Nucleus accumbens (tissue), 56 donors: ENCODE measurements at places on chromosomes 13 and 19.

DNA sequence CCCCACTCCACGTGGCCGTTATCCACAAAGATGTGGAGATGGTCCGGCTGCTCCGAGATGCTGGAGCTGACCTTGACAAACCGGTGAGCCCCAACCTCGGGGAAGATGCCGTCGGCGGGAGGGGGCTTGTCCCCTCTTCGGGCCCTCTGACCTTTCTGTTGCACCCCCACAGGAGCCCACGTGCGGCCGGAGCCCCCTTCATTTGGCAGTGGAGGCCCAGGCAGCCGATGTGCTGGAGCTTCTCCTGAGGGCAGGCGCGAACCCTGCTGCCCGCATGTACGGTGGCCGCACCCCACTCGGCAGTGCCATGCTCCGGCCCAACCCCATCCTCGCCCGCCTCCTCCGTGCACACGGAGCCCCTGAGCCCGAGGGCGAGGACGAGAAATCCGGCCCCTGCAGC is 4.8 kb downstream of the CCER2 start:
- DNase-seq = no peak

GRCh38 chr13:110559429-110559943 is 2.0 kb downstream of the RAB20 start:
- no peak for DNase-seq

GRCh38 chr19:53789708-53790678 is 34.1 kb downstream of the NLRP12 start:
- DNase-seq = no peak

- no peak for DNase-seq
Observed at GRCh38 chr13:28849441-28849840, 29.3 kb downstream of the MTUS2 start.

- DNase-seq = no peak
Observed at GRCh38 chr13:102838982-102839381, 6.8 kb upstream of the ERCC5 start.

DNA sequence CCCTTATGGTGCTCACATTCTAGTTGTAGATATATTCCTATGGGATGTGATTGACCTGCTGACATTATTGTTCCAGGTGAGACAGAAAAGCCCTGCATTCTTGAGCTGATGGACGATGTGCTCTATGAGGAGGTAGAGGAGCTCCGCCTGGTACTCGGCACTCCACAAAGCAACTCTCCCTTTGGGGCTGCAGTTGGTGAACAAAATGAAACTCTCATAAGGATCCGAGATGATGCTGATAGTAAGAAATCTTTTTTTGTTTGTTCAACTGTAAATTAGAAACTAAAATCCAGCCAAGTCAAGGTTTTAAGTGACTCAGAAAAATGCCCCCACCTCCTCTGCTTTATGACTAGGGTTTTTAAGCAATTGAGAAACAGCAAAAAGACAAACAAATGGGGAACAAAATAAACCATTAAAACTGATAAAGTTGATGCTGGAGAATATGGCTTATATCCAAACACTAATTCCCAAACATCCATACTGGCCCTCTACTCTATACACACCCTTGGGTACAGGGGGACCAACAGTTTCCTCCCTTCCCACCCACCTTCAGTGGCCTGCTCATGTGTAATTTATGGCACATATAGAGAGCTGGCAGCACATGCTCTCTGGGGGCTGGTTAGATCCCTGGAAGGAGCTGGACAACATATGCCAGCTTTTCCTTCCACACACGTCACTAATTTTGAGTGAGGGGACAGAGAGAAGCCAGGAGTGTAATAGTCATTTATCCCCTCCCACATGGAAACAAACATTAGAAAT is 139.6 kb downstream of the STOML3 start:
- DNase-seq = no peak

DNA sequence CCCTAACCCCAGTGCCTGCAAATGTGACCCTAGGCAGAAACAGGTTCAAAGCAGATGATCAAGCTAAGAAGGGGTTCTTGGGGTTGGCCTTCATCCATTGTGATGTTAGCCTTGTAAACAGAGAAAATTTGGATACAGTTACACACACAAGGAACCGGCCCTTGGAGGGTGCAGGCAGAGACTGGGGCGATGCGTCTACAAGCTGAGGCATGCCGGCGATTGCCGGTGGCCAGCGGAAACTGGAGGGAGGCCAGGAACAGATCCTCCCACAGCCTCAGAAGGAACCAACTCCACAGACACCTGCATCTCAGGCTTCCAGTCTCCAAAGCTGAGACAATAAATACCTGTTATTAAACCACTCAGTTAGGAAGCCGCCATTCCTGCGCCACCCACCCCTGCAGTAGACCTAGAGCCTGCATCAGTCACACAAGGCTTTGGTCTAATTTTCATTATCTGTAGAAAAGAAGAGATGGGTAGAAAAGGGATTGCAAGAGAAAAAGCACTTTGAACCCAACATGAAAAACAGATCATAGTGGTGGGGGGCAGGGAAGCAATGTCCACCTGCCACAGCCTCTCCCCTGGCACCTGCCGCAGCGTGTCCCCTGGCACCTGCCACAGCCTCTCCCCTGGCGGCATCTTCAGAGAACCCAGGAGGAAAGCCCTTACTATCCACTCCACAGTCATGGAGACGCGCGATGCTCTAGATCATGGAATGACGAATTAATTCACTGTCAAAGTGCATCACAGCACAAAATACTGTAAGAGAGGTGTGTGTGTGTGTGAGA is 119.7 kb upstream of the SOX1 start:
- DNase-seq = no peak

DNA sequence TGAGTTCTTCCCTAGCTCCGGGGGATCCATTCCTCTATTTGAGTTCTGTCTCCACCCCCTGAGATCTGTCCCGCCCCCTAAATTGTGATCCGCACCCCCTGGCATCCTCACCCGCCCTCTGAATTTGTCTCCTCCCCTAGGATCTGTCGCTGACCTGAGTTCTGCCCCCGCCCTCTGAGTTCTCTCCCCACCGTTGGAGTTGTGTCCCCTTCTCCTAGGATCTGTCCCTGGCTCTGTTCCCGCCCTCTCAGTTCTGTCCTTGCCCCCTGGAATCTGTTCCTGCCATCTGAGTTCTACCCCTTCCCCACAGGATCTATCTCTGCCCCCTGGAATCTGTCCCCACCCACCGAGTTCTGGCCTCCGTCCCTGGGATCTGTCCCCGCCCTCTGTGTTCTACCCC is 1.0 kb upstream of the SLC17A7 start:
- no peak for DNase-seq

DNA sequence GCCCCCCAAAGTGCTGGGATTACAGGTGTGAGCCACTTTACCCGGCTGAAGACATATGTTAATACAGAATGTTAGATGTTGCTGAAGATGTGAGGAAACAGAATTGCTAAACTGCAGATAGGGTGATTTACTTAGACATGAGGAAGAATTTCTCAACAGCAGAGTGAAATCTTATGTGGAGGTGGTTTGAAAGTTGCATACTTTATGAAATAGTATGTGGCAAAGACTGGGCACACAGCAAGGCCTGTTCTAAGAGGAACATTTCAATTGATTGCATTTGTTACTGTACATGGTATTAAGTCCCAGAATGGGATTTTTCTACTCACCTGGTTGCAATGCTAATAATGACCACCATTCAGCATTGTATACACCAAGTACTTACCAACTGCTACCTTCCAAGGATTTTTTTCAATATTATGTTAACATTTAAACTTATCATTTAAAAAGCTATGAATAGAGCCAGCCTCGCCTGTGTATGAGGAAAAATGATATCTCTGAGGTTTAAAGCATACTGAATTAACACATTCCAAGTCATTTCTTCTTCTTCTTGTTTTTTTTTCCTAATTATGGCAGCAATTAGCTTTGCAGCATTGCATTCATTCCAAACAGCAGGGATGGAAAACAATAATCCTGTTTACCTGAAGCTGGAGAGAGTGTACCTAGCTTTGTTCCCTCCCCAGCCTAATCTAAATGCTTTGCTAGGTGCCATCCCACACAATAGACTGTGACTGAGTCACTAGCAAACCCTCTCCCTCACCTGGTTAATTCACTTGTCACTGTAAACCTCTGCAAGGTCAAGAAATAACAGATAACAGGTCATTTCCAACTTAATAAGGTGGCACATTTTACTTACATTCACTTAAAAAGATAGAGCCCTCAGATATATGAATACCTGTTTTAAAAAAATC is 19.4 kb upstream of the KLF5 start:
- DNase-seq = no peak

DNA sequence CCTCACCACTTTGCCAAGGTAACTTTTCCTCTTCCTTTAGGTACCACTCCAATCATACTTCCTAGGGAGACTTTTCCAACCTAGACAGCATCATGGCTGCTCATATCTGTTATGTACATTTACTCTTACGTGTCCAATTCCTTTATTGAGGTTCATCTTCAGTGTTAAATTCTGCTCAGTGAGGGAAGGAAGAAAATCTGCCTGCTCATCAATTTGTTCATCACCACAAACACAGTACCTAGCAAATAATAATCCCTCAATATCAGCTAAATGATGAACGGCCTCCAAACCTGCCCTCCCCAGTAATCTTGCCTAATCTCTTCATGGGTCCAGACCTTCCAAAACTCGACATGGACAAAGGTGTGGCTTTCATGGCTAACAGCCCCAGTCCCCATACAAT is 380.8 kb downstream of the KCTD12 start:
- DNase-seq = no peak
